ENCODE measurements at places on chromosomes 3 and 15.

- no peak for DNase-seq
These were observed 207.9 kb downstream of the ROBO2 start for GRCh38 chr3:77247817-77248216.

DNA sequence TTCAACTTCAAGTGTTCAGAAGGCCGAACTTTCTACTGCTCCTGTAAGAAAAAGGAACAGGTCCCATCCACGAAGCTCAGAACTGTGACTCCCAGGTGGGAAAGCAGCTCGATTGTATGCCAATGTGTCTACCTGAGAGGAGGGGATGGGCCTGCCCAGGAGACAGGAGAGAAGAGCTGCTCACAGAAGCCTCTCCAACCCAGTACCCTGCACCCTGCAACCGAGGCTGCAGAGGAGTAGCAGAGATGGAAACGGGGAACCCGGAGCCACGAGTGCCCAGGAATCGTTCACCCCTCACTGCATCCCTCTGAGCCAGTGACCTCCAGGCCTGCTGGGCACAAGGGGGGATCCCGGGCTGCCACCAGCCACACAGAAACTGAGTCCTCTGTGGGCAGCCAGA lies 86.5 kb upstream of the PRR23E start:
- DNase-seq, result no peak

GRCh38 chr3:195774917-195775316 lies 36.8 kb downstream of the MUC4 start:
- no peak for DNase-seq

DNA sequence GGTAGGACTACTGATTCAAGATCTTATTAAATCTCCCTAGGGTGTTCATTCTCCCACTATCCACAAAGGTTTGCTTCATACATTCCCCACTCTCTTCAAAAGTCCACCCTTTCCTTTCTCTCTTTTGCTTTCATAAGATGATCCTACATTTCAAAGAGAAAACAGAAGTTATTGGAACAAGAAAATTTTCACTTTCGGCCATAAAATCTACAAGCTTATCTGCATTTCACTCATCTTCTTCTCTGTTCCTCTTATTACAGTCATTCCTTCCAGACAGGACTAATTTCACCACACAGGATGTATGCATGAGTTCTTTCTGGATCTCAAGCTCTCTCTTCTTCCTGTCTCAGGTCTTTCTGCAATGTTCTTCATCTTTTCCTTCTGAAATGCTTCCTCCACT lies 238.7 kb downstream of the ISL2 start:
- peak; percentile 23 for DNase-seq

- DNase-seq, result no peak
These were observed 63.9 kb downstream of the TMCC1 start for GRCh38 chr3:129829640-129830039.

DNA sequence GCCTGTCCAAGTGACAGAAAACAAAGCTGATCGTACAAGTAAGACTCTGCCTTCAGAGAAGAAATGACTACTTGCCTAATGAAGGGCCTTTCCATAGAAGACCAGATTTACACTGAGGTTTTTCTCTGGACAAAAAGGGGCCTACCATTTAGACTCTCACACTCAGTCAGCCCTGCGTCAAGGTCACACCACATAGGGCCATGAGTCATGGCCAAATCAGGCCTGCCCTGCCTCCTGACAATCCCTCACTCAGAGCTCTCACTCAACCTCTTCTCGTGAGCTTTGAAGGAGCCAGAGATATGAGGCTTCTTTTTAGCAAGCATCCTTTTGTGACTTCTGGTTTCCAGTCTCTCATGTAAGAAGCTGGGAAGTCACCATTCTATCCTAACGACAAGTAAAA lies 68.1 kb upstream of the NMNAT3 start:
- no peak for DNase-seq

DNA sequence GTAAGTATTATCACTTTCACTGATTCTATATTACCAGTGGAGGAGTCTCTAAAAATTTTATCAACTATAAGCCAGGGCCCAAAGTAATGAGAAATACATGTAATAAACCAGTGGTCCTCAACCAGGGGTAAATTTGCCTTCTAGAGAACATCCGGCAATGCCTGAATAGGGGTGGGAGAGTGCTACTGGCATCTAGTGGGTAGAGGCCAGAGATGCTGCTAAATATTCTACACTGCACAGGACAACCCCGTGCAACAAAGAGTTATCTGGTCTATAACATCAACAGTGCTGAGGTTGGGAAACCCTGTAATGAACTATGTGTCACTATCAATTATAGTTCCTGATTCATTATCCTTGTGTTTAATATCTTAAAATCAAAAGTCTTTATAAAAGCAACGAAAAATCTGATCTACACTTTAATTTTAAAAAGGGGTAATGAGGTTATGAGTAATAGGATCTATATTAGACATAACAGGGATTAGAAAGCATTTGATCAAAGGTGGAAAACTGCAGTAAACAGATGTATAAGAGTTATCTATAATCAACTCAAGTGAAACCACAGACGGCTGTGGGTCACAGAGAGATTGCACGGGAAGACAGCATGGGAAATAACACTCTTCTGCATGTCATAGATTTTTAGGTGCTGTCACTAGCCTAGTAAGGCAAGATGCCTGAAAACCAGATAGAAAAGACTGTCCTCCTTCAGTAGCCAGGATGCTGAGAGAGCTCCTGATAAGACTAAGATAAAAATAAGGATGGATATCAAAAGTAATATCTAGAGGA lies 2.0 kb downstream of the LYSMD2 start:
- no peak for DNase-seq

- DNase-seq, result no peak
These were observed 600.0 kb downstream of the ROBO1 start for GRCh38 chr3:79167651-79168416.

GRCh38 chr3:132629928-132630327 lies 29.7 kb downstream of the ACAD11 start:
- no peak for DNase-seq

DNA sequence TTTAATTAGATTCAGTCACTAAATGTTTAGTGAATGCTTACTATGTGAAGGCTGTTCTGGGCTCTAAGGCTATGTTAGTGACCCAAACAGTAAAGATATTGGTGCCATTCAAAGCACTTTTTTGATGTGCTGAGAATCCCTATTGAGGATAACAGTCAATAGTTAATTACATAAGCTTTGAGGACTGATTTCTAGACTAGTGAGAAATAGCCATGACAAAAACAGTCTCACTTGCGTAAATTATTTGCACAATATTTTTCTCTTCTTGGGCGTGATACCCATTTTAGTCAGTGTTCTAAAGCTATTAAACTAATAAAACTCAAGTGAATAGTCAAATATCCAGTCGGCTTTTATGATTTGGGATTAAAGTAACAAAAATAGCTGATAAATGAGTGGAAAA lies 74.6 kb downstream of the UBE2E2 start:
- no peak for DNase-seq

GRCh38 chr15:33467816-33468163 lies 157.0 kb downstream of the RYR3 start:
- no peak for DNase-seq

DNA sequence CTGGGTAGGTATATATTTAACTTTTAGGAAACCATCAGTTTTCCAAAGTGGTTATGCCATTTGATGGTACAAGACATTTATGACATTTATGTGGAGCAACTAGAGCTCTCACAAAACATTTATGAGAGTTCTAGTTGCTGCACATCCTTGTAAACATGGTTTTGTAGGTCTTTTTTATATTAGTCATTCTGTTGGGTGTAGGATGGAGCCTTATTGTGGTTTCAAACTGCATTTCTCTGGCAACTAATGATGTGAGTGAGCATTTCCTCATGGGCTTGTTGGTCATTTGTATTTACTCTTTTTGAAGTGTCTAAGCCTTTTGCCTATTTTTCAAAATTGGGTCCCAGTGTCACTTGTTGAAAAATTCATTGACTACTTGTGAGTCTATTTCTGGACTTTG lies 45.7 kb upstream of the MGLL start:
- no peak for DNase-seq

DNA sequence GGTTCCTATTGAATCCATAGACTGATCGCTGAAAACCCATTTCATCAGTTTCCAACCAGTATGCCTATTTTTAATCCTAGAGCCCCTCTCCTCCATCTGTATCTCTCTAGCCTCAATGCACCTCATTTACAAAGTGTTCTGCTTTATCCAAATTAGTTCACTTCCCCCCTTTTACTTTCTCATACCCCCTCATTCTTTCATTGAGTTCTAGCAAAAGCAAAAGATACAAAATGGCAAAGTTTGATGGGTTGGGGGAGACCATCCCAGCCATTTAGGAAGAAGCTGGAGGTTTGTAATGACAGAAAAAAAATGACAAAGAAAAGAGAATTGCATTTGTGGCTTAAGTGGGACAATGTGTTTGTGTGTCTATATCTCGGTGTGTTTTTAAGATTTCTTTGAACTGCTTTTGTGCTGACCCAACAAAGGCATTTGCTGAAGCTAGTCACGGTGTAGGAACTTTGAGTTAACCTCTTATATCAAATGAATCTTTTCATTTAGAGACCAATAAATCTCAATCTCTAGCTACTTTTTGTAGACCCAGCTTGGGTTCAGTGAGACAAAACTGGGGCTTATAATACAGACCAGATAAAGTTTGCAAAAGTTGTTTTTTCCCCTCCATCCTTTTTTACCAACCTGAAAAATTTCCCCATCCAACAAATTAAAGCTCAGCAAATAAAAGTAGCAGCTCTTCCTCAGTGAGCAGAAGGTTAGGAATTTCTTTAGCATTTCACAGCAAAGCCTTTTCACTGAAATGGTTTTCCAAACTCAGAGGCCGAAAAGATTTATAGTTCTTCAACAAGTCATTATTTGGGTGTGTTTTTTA lies 18.7 kb downstream of the NR2F2 start:
- DNase-seq, result no peak

DNA sequence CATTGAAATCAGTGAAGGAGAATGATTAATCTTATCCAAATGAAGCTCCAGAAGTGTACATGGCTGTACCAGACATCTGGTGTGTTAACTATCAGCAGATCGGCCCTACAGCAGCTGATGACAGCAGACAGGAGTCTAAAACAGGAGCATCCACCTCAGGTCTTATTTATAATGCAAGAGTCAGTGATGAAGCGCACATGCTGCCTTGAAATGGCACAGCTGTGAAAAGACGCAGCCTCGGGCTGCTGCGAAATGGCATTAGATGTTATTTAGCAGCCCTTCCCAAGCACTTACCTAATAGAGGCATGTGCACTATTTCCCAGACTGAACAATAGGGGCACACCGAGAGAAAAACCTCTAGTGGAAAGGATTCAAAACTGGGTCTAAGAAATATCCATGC lies 472.3 kb upstream of the CBLB start:
- no peak for DNase-seq

DNA sequence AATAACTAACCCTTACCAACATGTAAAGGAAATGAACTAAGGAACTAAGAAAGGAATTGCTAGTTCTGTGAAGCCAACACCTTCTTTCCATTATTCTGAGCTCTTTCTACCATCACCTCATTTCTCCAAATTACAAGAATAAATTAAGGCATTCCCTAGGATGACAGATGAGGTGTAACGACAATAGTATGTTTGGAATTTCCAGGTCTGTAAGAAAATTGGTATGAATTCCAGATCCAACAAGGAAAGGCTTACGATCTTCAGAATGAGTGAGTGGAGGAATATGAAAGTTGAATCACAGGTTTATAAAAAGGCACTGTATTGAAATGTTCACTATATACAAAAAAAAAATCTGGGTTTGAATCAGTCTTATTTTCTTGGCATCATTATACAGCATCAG lies 4.5 kb upstream of the NANOGP8 start:
- no peak for DNase-seq

DNA sequence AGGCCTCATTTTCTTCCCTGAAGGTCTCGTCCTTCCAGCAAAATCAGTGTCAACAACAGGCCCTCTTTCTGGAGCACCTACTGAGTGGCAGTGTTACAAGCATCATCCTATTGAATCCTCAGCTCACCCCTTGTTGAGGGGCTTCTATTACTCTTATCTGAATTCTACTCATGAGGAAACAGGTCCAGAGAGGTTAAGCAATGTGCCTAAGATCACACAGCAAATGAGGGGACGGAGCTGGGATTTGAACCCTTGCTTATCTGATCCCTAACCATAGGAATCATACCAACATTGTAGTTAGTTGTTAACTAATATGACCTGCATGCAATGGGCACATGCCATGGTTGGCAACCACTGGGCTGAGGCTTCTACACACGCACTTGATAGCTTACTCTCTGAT lies 63.0 kb downstream of the SLC6A6 start:
- no peak for DNase-seq

- DNase-seq, result no peak
These were observed 7.3 kb downstream of the FYCO1 start for GRCh38 chr3:45988362-45988761.

GRCh38 chr15:85742186-85742821 lies 52.4 kb downstream of the KLHL25 start:
- DNase-seq, result no peak

DNA sequence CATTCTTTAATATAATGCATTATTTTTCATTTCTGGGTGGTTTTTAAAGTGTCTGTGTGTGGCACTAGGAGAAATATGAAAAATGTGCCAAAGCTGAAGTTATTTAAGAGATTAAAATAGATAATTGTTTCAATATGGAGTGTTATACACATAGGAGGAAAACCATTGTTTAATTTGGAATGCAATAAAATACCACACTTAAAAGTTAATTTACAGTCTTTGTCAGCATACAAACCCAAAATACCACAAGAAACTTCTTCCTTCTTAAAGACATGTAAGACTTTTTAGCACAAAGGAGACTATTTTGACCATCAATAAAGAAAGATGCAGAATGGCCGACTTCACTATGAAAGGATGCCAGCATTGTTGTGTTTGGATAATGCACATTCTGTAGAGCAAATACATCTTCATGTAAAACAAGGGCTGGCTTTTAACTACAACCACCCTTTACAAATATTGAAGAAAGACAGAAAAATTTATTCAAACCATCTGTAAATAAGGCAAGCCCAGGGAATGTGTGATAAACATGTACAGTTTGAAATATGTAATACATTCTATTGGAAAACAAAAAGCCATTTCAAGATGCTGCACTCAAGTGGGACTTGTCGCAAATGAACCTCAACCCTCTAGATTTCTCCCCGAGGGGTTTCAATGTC lies 1146.6 kb downstream of the ROBO1 start:
- DNase-seq, result no peak

- no peak for DNase-seq
These were observed 1.7 kb upstream of the CCR8 start for GRCh38 chr3:39327746-39328349.

DNA sequence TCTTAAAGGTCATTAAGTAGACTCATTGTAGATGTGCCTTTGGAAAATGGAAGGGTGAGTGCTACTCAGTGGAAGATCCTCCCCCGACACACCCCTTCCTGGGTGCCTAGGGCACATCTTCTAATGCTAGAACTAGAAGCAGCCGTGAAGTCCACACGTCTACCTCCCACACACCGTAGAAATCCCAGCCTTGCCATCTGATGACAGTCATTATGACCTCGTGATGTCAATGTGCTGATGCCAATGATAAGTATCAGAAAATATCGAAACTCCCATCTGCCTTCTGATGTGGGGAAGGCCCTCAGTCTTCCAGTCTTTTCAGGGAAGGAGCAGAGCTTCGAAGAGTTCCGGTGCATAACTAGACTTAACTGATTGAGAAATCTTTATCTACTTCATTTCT lies 282.1 kb upstream of the ROPN1 start:
- no peak for DNase-seq

- peak; percentile 7 for DNase-seq
These were observed 99.5 kb upstream of the KCNMB2 start for GRCh38 chr3:178436773-178437172.
